ENCODE measurements at places on chromosomes 4 and X. TPM values are rescaled to one million over a fixed set of nuclear protein-coding genes. Genes with fewer than 3 reads are reported as not detected.

Gene TCEAL5
- total RNA-seq: not detected

Gene ARMCX4
- total RNA-seq: 4.5 TPM

Gene SLC25A53
- total RNA-seq: 12.5 TPM

Gene TGIF2LX
- not detected for total RNA-seq

Gene TMSB15B
- 5.5 TPM for total RNA-seq

Gene USP46
- 11.8 TPM for total RNA-seq

Gene MAOA
- total RNA-seq: 74.5 TPM

Gene CSAG1
- total RNA-seq: not detected

Gene AADAT
- 0.81 TPM for total RNA-seq

Gene SEC24D
- total RNA-seq: 60.1 TPM

Gene KCNIP4
- total RNA-seq: not detected

Gene CCDC149
- total RNA-seq: 11.6 TPM

Gene AKAP14
- total RNA-seq: not detected

Gene CFI
- 9.5 TPM for total RNA-seq

Gene GRPR
- 0.09 TPM for total RNA-seq

Gene LNX1
- total RNA-seq: 1.0 TPM

Gene EVC2
- 7.4 TPM for total RNA-seq

Gene PABPC1L2A
- not detected for total RNA-seq

Gene ODAM
- total RNA-seq: not detected

Gene GYPE
- not detected for total RNA-seq

Gene BEX1
- total RNA-seq: 1.4 TPM

Gene SPANXA2
- total RNA-seq: not detected

Gene DGKK
- not detected for total RNA-seq

Gene SUPT20HL1
- total RNA-seq: not detected

Gene FUNDC2
- 41.5 TPM for total RNA-seq

Gene ENPEP
- total RNA-seq: under 0.01 TPM

Gene ABCG2
- total RNA-seq: 1.7 TPM

Gene DCAF8L2
- total RNA-seq: 0.19 TPM
